ENCODE measurements at places on chromosomes 3 and 15. TPM values are rescaled to one million over a fixed set of nuclear protein-coding genes. Genes with fewer than 3 reads are reported as not detected.
A peak's percentile ranks its signal among the peaks of the same experiment; 100 is the strongest.

DNA sequence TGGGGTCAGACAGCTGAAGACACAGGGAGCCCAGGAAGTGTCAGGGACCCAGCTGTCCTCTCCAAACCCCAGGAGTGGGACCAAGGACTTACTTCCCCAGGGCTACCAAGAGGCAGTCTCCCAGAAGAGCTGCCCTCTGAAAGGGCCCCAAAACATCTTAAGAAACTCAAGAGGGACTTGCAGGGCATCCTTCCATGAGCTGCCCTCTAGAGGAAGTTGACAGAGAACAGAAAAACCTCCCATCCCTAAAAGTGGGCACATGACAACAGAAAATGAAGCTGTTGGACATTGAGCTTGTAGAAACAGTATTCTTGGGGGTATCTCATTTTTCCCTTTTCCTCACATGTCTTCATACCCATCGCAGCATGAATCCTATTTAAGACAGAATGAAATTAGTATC lies 58.9 kb downstream of the MECOM start:
- H3K27me3 ChIP-seq: peaks cover 7% of the 10 kb centered on the region
- H3K36me3 ChIP-seq: no peaks in the 10 kb centered on the region
- H3K27ac ChIP-seq: no peak overlapping the region
- DNase-seq: no peak
- H3K4me1 ChIP-seq: no peaks in the 10 kb centered on the region

GRCh38 chr3:172247525-172248274 lies 200.6 kb downstream of the GHSR start:
- no peaks in the 10 kb centered on the region for H3K27me3 ChIP-seq
- H3K4me3 ChIP-seq: no peak overlapping the region
- H3K4me1 ChIP-seq: no peaks in the 10 kb centered on the region
- H3K36me3 ChIP-seq: peaks cover 23% of the 10 kb centered on the region
- DNase-seq: no peak

- no peaks in the 10 kb centered on the region for H3K36me3 ChIP-seq
- peaks cover 4% of the 10 kb centered on the region for H3K27me3 ChIP-seq
- no peak overlapping the region for H3K27ac ChIP-seq
- peak; percentile 21 for DNase-seq
Measured at GRCh38 chr15:99442252-99442897, 123.4 kb upstream of the MEF2A start.

DNA sequence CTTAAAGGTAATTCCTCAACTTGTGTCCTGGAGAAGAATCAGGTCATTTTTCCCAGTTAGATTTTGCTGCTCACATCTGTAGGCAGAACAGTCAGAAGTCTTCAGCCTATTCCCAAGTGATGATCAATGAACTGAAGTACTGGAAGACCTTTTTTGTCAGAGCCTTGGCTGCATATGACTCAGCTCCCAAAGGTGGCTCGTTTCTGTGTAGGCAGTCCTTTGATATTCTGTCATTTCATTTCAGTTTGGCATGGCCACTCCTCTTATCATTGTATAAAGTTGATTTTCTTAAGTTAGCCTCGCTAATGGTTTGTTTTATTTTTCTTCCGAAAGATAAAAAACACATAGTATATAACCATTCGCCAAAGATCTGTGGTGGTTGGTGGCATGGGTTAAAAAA lies 90.7 kb downstream of the KLHL25 start:
- peak overlapping the region; percentile 64 for H3K4me3 ChIP-seq
- peaks cover 61% of the 10 kb centered on the region for H3K4me1 ChIP-seq
- H3K27me3 ChIP-seq: no peaks in the 10 kb centered on the region
- H3K27ac ChIP-seq: peak overlapping the region; percentile 80
- H3K36me3 ChIP-seq: peaks cover 17% of the 10 kb centered on the region

DNA sequence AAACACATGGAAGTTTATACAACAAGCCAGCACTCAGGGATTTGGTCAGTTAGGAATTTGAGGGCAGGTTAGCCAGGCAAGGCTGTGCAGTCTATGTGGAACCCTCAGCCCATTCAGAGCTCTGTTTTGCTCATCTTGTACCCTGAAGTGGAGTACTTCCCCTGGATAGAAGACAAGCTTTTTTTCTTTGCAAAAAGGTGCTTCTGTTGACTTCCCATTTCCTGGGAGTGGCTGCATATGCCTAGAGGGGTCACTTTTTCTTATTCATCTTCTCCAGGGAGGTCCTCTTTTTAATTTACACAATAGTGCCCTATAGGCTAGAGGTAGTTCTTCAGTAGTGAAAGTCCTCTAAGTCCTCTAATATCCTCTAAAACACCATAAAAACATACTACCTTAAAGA lies 225.0 kb upstream of the P2RY1 start:
- no peak for DNase-seq
- H3K27ac ChIP-seq: no peak overlapping the region
- H3K27me3 ChIP-seq: peaks cover 3% of the 10 kb centered on the region
- H3K4me1 ChIP-seq: no peaks in the 10 kb centered on the region
- no peaks in the 10 kb centered on the region for H3K36me3 ChIP-seq

GRCh38 chr15:75809986-75810750 lies 33.1 kb upstream of the UBE2Q2 start:
- no peaks in the 10 kb centered on the region for H3K36me3 ChIP-seq
- H3K27me3 ChIP-seq: peaks cover 8% of the 10 kb centered on the region
- H3K4me1 ChIP-seq: peaks cover 7% of the 10 kb centered on the region
- no peak overlapping the region for H3K4me3 ChIP-seq
- H3K27ac ChIP-seq: no peak overlapping the region

DNA sequence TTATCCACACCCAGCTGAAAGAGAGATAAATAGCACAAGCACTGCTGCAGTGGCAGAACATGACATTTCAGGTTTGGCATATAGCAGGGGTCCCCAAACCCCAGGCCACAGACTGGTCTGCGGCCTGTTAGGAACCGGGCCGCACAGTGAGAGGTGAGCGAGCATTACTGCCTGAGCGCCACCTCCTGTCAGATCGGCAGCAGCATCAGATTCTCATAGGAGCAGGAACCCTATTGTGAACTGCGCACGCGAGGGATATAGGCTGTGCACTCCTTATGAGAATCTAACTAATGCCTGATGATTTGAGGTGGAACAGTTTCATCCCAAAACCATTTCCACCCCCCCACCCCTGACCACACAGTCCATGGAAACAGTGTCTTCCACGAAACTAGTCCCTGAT lies 54.6 kb downstream of the CCR4 start:
- no peak overlapping the region for H3K4me3 ChIP-seq
- peaks cover 38% of the 10 kb centered on the region for H3K36me3 ChIP-seq
- H3K27ac ChIP-seq: no peak overlapping the region
- no peaks in the 10 kb centered on the region for H3K27me3 ChIP-seq

DNA sequence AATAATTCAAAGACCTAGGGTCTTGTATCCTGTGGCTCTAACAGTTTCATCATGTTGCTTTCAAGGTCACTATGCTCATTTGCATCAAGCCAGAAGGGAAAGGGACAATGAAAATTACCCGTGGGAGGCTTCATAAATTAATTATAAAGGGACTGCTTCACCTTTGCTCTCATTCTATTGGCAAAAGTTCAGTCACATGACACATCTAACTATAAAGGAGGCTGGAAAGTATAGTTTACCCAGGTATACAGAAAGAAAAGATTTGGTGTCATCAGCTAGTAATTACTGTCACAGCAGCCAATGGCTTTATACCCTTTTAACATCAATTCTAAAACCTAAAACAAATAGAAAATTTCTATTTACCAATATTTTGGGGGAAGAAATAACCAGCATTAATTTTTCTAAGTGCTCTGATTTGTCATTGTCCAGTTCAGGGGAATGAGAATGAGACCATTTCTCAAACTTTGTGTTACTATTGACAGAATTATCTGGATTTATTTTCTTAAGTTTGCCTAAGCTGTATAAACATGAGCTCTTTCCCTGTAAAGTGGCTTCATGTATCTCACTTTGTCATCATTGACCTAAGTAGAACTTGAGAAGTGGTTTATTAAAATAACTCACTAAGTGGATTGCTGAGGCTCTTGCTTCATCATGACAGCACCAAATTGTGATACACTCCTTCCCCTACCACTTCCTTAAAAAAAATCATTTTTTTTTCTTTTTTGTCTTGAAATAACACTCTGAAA lies 257.7 kb upstream of the PEX5L start:
- DNase-seq: no peak
- H3K27me3 ChIP-seq: no peaks in the 10 kb centered on the region
- H3K4me3 ChIP-seq: no peak overlapping the region
- H3K4me1 ChIP-seq: no peaks in the 10 kb centered on the region
- no peak overlapping the region for H3K27ac ChIP-seq
- H3K36me3 ChIP-seq: no peaks in the 10 kb centered on the region

GRCh38 chr15:72967811-72968530 lies 84.3 kb upstream of the NEO1 start:
- H3K4me3 ChIP-seq: no peak overlapping the region
- H3K27me3 ChIP-seq: peaks cover 34% of the 10 kb centered on the region
- H3K4me1 ChIP-seq: no peaks in the 10 kb centered on the region

DNA sequence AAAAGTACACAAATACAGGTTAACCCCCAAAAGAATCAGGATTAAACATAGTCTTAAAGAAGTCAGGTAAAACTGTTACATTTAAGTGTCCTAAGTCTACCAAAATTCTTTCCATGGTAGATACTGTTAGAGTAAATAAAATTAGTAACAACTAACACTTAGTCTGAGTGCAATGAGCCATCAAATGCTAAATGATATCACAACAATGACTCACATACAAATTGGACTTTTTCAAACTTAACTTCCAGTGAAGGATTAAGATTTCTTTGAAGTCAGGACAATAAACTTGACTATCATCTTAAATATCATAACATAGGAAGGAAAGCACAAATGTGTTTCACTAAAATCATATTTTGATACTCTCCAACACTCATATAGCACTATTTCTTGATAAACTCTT lies 43.9 kb downstream of the ZNF148 start:
- H3K4me1 ChIP-seq: peaks cover 9% of the 10 kb centered on the region
- no peak for DNase-seq
- H3K27ac ChIP-seq: no peak overlapping the region
- H3K4me3 ChIP-seq: no peak overlapping the region
- no peaks in the 10 kb centered on the region for H3K27me3 ChIP-seq
- peaks cover 30% of the 10 kb centered on the region for H3K36me3 ChIP-seq

- peaks cover 4% of the 10 kb centered on the region for H3K4me1 ChIP-seq
- no peaks in the 10 kb centered on the region for H3K27me3 ChIP-seq
- no peak overlapping the region for H3K27ac ChIP-seq
- H3K4me3 ChIP-seq: no peak overlapping the region
Measured at GRCh38 chr15:42153874-42154211, 2.6 kb downstream of the PLA2G4F start.

DNA sequence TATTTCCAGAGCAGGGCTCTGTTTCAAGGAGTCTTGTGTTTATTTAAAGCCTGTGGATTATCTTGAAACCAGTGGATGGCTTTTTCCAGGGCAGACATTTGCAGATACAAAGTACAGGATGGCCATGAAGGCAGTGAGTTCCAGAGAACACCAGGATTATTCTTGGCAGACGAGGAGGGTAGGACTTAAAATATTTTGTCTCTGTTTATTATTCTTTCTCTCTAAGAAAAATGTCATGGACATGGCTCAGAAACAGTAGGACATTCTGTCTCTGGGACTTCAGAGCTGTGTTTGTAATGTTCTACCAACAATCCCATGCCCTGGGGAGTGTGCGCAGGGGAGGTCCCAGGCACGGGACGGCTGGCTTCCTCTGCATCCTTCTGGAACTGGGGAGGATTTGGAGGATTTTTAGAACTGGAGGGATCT lies 125.9 kb downstream of the ATP10A start:
- peaks cover 6% of the 10 kb centered on the region for H3K36me3 ChIP-seq
- no peak overlapping the region for H3K27ac ChIP-seq
- no peak for DNase-seq
- no peak overlapping the region for H3K4me3 ChIP-seq
- H3K4me1 ChIP-seq: peaks cover 13% of the 10 kb centered on the region

- H3K36me3 ChIP-seq: peaks cover 10% of the 10 kb centered on the region
- peaks cover 27% of the 10 kb centered on the region for H3K4me1 ChIP-seq
- H3K27ac ChIP-seq: peak overlapping the region; percentile 86
- H3K4me3 ChIP-seq: peak overlapping the region; percentile 88
- peaks cover 3% of the 10 kb centered on the region for H3K27me3 ChIP-seq
Measured at GRCh38 chr3:3178498-3179328, 778 bp downstream of the CRBN start.

GRCh38 chr15:24948495-24948894 lies 6.3 kb upstream of the SNRPN start:
- no peak overlapping the region for H3K27ac ChIP-seq
- H3K4me3 ChIP-seq: no peak overlapping the region
- DNase-seq: no peak
- peaks cover 2% of the 10 kb centered on the region for H3K27me3 ChIP-seq

GRCh38 chr3:52357151-52358080 lies 41.3 kb downstream of the DNAH1 start:
- no peak for DNase-seq
- H3K36me3 ChIP-seq: peaks cover 1% of the 10 kb centered on the region
- H3K27me3 ChIP-seq: no peaks in the 10 kb centered on the region
- H3K4me3 ChIP-seq: no peak overlapping the region
- H3K27ac ChIP-seq: no peak overlapping the region
- H3K4me1 ChIP-seq: peaks cover 9% of the 10 kb centered on the region

DNA sequence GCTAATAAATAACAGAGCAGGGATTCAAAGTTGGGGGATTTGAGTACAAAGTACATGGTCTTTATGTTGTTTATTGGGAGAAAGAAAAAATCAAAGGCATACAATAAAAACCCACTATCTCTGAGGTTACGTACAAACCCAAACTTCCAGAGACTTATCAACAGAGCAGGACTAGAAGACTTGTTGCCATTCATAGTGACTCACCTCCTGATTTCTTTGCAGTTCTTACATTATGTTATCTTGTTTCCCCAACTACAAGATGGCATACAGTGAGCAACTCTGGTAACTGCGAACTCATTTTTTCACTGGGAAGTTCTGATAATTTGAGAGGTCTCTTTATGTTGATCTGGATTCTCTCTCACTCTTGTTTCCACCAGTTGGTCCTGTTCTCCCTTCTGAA lies 80.6 kb upstream of the ETV5 start:
- DNase-seq: no peak
- H3K4me3 ChIP-seq: no peak overlapping the region
- no peaks in the 10 kb centered on the region for H3K36me3 ChIP-seq

- H3K4me3 ChIP-seq: no peak overlapping the region
- no peaks in the 10 kb centered on the region for H3K36me3 ChIP-seq
- H3K27me3 ChIP-seq: peaks cover 11% of the 10 kb centered on the region
- no peak overlapping the region for H3K27ac ChIP-seq
- H3K4me1 ChIP-seq: no peaks in the 10 kb centered on the region
- no peak for DNase-seq
Measured at GRCh38 chr3:14344351-14344750, 58.1 kb upstream of the SLC6A6 start.

Gene ELL3
- 4.6 TPM for total RNA-seq

Gene VGLL3
- total RNA-seq: not detected

Gene GOLGA6L10
- 4.2 TPM for total RNA-seq

Gene LRRC34
- 6.9 TPM for total RNA-seq

Gene CYP1A1
- 12.4 TPM for total RNA-seq

Gene AMOTL2
- not detected for total RNA-seq

Gene CCRL2
- 14.4 TPM for total RNA-seq

Gene GOLGA6B
- total RNA-seq: not detected

Gene RASGRP1
- 179 TPM for total RNA-seq

Gene CEP152
- total RNA-seq: 39.2 TPM
